ENCODE measurements at places on chromosomes 2 and 18.

- DNase-seq: no peak
Observed at GRCh38 chr2:112004253-112004645, 50.8 kb upstream of the TMEM87B start.

GRCh38 chr2:219416235-219416602 lies 2.0 kb upstream of the DES start:
- DNase-seq: no peak

GRCh38 chr2:232386740-232387450 lies 8.3 kb downstream of the ALPP start:
- peak; percentile 91 for DNase-seq

DNA sequence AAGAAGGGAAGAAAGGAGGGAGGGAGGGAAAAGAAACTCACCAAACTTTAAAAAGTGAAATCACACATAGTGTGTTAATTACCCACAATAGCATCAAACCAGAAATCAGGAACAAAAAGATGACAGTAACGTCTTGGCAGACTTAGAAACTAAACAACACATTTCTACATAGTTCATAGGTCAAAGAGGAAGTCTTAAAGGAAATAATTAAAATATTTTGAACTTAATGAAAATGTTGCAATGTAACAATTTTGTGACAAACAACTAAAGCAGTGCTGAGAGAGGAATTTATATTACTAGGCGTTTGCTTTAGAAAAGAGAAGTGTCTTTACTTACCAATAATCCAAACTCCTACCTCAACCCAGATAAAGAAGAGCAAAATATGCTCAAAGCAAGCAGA lies 505.0 kb upstream of the ID2 start:
- DNase-seq: no peak

GRCh38 chr2:219209236-219210195 lies 2.9 kb downstream of the ZFAND2B start:
- no peak for DNase-seq

- peak; percentile 48 for DNase-seq
Observed at GRCh38 chr2:121006743-121007489, 271.2 kb downstream of the GLI2 start.

DNA sequence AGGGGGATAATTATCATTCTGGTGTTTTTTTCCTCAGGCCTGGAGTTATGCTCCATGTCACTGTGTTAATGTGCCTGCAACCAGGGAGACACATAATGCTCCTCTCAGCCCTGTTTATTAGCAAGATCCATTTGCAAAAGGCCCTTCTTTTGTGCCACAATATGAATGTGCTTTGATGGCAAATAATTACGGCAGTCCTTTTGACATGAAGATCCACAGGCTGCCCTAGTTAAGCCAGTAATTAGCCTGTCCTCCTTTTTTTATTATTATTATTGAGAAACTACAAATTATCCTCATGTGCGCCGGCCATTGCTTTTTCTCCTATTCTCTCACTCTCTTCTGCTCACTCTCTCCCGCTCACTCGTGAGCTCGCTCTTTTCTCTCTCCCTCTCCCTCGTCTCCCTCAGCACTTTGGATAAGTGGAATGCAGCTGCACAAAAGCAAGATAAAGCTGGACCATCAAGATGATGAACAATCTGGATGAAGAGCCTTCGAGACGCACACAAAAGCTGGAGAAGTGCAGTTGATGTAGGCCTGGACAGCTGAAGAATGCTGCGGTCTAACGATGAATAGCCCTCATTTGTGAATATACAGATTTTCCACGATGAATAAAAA lies 762.3 kb downstream of the BCL11A start:
- DNase-seq: no peak

GRCh38 chr2:46700435-46700834 lies 215.2 kb downstream of the MCFD2 start:
- DNase-seq: no peak

DNA sequence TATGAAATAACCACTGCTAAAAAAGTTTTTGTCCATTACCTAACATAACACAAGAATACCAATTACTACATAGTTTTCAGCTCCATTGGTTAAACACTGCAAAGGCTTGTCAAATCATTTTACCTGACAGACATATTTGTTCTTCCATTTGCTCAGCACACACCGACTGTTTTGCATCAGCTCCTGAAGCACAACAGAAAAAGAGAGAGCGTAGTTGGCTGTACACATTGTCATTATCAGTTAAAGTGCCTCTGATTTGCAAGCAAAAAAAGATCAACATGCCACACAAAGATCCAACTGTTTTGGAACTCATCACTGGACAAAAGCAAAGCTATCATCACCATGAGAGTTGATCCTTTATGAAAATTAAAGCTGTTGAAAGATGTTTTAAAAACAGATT lies 103.8 kb downstream of the WDPCP start:
- no peak for DNase-seq

DNA sequence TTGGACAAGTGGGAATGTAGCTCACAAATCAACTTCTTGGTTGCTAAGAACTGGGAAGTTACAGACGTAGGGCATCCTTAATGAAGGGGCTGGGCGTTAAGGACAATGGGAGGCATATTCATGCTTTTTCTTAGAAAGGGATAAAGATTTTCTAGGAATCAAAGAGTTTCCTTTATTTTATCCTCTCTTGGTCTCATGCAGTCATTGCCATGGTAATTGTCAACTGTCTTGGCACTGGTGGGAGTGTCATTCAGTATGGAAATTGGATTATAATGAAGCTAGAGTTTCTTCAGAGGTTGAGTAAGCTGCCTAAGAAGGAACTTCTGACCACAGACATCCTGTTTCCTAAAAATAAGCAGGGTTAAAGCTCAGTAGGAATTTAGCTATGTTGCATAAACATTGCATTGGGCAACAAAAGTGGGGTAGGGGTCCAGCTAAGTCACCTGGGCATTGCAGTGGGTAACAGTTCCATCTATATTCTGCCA lies 114.0 kb downstream of the LYPD6B start:
- DNase-seq: no peak

- DNase-seq: no peak
Observed at GRCh38 chr18:74595431-74595830, 2.2 kb upstream of the ZNF407 start.

DNA sequence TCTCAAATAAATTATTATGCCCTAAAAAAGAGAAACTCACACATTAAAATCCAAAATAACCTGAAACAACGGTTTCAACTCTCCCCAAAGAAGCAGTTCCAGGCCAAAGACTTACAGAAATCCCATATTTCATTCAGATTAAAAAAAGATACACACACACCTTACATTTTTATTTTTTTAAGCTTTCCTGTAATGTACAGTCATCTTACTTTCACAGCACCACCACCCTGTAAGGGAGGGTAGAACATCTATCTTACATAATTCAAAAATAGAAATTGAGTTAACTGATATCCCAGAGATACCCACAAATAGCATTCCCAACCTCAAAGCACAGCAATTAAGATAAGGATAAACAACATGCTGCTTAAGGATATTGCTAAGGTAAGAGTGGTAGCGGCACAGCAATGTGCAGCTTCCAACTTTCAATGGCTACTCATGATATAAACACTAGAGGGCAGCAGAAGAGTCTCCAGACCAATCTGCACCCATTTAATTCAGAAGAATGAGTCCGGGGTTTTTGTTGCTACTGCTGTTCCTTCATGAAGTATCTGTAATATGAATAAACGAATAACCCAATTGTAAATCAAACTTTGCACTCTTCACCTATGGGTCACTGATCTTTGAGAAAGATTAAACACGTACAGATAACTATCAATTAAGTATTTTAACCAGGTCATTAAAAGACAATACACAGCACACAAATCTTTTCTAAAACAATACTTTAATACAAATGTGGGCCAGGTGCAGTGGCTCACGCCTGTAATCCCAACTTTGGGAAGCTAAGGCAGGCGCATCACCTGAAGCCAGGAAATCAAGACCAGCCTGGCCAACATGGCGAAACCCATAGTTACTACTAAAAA lies 11.3 kb downstream of the GFPT1 start:
- peak; percentile 27 for DNase-seq

DNA sequence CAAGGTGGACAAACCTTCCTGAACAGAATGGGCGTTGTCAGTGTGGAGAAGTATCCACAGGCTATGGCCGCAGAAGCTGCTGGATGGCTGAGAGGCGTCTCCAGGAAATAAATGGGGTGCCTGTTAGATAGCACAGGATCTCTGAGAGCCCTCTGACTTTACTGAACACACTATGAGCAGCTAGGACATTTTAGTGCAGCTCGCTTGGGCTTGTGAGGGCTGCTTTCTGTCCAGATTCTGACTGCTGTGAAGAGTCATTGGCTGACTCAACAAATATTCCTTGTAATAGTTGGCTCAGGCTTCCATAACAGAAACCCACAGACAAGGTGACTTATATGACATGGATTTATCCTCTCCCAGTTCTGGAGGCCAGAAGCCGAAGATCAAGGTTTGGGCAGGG lies 100.2 kb upstream of the SNTG2 start:
- no peak for DNase-seq

DNA sequence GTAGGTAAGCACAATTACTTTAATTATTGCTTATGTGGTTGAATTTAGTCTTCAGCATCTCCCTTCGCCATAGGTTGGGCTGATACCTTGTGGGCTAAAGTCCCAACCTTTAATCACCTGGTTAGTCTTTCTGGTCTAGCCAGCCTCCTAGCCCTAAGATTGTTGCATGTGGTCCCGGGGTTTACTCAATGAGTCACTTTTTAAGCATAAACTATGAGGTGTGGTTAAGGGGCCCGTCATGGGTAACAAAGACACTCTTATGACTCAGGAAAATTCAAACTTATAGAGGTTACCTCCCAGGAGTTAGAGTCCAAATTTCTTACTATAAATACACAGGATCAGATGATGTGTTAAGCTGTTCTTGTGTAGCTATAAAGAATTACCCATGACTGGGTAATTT lies 841.6 kb downstream of the TRIB2 start:
- peak; percentile 57 for DNase-seq

DNA sequence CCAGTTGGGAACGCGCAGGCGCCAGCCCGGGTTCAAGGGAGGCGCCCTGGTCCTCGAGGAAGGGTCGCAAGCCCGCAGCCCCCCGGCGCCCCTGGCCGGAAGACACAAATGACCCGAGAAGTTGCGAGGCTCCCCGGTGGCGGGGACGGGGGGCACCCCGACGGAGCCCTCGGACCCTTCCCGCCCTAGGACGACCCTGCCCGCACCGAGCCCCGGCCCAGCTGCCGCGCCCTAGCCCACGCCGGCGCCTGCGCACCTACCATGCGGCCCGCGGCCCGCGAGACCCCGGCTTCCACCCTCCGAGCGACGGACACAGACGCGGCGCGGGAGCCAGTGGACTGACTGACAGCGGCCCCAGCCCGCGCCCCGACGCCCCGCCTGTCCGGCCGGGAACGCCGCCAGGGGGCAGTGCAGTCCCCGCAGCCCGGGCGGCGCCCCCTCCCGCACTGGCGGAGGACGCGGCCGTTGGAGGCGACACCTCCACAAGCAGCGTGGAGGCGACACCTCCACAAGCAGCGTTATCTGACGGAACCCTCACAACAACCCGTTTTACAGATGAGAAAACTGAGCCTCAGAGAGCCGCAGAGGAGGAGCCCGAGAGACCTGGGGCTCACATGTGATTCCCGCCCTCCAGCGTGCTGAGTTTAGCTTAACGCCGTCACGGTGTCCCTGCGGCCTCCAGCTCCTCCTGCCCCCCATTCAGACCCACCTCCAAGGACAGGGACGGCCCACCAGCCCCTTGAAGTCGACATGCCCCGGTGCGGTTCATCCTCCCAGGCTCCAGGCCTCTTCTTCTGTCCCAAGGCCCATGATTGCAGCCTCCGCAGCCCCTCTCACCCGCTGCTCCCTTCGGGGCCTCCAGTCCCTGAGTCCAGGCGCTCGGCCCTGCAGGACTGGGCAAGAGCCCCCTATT lies at the start of gene NMUR1:
NMUR1 (minus strand) TSS at position 347 of the 913 bp plus-strand sequence; CDS start at position 263, 84 bp downstream.
- peak; percentile 76 for DNase-seq

GRCh38 chr18:9824952-9825371 lies 60.8 kb upstream of the TXNDC2 start:
- DNase-seq: no peak

- no peak for DNase-seq
Observed at GRCh38 chr2:17445744-17446143, 72.5 kb downstream of the RAD51AP2 start.

DNA sequence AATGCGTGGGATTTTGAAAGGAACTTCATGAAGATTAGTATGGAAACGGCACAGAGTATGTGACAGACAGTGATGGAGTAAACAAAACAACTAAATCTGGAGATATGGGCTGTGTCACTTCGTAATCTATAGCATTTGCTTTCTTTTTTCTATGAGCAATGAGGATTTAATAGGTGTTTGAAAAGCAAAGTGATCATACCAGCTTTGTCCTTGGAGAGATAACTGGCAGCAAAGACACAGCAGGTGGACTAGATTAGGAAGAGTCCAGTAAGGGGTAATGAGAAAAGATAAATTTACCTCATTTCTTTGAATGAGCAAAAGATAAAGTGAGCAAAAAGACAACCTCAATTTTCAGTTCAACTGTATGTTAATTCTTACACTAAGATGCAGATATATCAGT lies 199.0 kb downstream of the LRP1B start:
- no peak for DNase-seq

DNA sequence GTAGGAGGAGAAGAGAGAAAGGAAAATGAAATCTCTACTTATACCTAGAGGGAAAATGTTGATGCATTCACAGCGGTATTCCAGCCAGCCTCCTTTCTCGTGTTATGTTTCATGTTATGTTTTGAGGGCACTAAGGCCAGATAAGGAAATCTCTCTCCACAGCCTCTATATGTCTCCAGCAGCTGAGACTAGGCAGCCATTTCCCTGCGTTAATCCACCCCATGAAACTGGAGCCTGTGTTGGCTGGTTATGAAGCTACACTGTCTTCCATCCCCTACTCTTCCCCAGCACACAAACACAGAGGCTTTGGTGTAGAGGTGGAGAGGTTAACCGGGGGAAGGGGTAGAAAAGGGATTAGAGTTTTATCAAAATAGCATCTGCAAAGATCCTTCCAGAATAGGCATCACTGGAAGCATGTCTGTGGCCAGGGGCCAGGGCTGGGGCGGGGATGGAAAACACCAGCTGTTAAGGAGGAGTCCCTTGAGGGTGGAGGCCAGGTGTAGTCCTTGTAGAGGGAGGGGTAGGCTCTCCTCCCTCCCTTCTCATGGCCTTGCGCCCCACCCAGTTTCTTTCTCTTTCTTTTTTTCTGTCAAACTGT lies 100.9 kb upstream of the TNP1 start:
- no peak for DNase-seq

DNA sequence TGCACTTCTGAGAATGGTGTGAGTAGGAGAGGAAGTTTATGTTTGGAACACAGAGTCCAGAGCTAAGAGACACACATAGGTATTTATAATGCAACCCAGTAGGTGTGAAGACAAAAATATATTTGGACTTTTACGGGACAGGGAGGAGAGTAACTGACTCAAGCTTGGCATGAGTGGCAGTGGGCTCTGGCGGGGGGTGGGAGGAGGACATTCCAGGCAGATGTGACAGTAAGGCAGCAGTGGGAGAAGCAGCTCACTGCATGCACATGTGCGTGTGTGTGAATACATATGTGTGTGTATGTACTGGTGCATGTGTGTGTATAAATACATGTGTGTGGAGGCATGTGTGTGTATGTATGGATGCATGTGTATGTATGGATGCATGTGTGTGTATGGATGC lies 51.4 kb downstream of the DCDC2C start:
- DNase-seq: peak; percentile 23

GRCh38 chr2:181426672-181427071 lies 30.5 kb upstream of the ITGA4 start:
- DNase-seq: no peak
